ENCODE measurements at places on chromosomes 11 and 22.

- no peak for DNase-seq
Measured at GRCh38 chr11:57373146-57373545, 7.8 kb downstream of the PRG3 start.

DNA sequence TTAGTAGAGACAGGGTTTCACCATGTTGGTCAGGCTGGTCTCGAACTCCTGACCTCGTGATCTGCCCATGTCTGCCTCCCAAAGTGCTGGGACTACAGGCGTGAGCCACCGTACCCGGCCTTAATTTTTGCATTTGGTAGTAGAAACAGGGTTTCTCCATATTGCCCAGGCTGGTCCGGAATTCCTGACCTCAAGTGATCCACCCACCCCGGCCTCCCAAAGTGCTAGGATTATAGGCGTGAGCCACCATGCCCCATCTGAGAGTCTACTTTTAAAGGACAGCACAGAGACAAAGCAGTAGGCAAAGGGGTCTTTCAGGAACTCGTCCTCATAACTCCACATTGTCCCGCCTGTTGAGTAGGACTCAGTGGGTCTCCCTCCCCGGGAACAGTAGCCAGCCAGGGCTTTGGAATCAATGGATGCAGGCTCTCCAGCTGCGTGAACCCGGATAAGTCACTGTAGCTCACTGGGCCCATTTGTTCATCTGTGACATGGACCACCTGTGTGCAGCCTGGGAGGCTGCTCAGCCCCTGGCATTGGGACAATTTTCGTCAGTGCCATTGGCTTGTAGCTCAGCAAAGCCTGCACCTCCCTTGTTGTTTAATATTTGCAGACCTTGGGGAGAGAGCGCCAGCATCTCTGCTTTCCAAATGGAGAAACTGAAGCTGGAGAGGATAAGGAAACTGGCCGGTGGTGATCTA lies 86.1 kb downstream of the ARHGAP8 start:
- no peak for DNase-seq

DNA sequence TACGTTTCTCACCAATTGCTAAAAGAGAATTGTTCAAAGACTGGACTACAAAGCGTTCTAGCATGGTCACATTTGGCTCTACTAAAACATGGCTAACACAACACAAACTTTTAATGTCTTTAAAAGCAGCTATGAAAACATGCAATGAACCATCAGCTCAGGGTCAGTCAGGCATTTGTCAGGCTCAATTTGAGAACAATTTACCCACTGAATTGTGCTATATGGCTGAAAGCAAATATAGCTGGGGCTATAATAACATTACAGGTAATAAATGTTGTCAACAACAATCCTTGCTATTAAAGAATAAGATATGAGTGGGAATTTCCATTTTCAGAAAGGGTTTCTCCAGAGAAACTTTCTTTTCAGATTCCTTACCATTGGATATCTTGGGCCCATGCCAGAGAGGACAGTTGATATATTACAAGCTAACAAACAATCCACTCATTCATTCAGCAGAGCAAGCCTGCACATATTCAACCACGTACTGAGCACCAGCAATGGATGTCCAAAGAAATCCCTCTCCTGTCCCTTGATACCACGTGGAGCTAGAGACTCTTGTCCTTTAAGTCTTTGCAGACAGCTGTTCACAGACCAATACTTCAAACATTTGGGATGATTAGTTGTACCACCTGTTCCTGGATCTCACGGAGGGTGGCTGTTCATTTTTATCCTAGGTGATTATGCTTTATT lies 82.5 kb upstream of the DDI1 start:
- DNase-seq = no peak

- DNase-seq = no peak
Measured at GRCh38 chr11:73047773-73048371, 94.2 kb downstream of the FCHSD2 start.

GRCh38 chr11:62461740-62462507 lies 43.1 kb downstream of the SCGB1A1 start:
- no peak for DNase-seq

DNA sequence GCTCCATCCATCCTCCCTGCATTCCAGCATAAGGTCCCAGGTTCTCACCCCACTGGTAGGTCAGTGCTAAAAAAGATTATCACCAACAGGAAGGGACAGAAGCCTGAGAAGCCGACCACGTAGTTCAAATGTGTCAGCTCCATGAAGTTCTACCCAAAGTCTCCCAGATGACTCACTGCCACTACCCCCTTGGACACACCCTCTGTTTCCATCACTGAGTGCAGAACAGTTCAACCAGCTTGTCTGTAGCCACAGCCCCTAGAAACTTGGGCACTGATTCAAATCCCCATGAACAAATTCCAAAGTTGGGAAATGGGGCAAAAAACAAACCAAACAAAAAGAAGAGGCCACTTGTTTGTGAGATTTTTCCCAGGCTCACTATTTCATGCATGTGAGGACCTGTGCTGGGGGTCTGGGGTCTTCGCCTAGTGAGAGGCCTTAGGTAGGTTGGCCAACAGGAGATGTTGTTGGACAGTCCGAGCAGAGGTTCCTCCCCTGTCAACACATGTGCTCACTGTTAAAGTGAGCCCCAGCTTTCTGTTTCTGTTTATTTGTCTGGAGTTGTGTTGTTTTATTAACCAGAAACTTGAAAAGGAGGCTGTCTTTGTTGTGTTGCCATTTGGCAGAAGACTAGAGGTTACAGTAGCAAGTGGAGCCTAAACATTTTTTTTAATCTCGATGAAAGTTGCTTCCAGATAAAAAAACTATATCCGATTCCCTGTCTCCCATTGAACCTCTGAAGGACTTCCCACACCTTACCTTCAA lies 24.2 kb upstream of the FLI1 start:
- no peak for DNase-seq

- no peak for DNase-seq
Measured at GRCh38 chr11:10474551-10474950, 19.5 kb downstream of the AMPD3 start.

- no peak for DNase-seq
Measured at GRCh38 chr11:33775832-33776470, 1.6 kb upstream of the FBXO3 start.

- DNase-seq = no peak
Measured at GRCh38 chr11:111957663-111958444, 20.7 kb downstream of the DIXDC1 start.

- peak; percentile 16 for DNase-seq
Measured at GRCh38 chr22:43988116-43988820, 33.0 kb downstream of the SAMM50 start.

- no peak for DNase-seq
Measured at GRCh38 chr11:134034496-134035381, 34.1 kb upstream of the JAM3 start.

- DNase-seq = no peak
Measured at GRCh38 chr11:28666632-28667031, 558.4 kb downstream of the METTL15 start.

DNA sequence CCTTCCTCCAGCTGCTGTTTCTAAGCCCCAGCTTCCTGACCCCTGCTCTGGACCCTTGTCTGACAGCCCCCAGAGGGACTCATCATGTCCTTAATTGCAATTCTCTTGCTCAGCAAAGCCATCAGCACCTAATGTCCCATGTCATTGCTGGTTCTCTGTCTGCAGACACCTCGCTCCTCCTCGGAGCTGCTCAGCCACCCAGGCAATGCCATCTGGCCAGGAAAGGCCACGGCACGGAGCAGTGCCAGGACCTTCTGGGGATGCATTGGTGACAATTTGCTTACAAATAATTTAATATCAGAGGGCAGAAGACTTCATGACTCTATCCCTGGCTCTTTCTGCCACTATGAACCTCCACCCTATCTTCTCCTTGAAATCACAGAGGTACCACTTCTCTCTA lies 107.0 kb upstream of the THY1 start:
- peak; percentile 68 for DNase-seq
